Activated CD4-positive, alpha-beta T cell treated with anti-CD3 and anti-CD28 coated beads, Interleukin-2, amount 10 ng/mL, durations not matched to agents 7 days and 5 days (primary cell): ENCODE measurements at places on chromosomes 7 and 10.

DNA sequence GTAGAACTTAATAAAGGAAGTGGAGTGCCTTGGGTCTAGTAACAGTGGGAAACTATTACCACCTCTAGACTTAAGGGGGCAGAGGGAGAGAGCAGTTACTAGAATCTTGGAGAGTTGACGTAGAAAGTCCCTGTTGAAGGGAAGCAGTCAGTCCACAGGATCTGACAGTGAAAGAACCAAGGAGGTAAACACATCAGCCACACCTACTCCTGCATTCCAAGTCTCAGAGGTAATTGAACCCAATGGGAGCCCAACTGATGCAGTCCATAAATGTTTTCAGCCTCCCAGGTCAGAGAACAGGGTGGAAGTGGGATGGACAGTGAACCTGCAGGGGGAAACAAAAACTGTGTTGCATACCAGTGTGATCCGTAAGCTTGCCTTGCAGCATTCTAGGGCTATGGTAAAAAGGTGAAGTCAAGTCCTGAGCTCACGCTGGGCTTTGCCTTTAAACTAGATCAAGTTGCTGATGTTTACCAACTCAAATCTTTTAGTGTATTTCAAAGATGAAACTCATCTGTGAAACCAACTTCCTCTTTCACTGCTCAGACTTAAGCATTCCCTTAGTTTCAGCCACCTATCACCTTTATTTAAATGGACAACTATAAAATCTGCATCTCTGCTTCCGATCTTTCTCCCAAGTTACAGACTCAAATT is 57.2 kb downstream of the SLC16A12 start:
- DNase-seq: no peak

GRCh38 chr7:46927131-46927810 is 654.6 kb downstream of the TNS3 start:
- no peak for DNase-seq

DNA sequence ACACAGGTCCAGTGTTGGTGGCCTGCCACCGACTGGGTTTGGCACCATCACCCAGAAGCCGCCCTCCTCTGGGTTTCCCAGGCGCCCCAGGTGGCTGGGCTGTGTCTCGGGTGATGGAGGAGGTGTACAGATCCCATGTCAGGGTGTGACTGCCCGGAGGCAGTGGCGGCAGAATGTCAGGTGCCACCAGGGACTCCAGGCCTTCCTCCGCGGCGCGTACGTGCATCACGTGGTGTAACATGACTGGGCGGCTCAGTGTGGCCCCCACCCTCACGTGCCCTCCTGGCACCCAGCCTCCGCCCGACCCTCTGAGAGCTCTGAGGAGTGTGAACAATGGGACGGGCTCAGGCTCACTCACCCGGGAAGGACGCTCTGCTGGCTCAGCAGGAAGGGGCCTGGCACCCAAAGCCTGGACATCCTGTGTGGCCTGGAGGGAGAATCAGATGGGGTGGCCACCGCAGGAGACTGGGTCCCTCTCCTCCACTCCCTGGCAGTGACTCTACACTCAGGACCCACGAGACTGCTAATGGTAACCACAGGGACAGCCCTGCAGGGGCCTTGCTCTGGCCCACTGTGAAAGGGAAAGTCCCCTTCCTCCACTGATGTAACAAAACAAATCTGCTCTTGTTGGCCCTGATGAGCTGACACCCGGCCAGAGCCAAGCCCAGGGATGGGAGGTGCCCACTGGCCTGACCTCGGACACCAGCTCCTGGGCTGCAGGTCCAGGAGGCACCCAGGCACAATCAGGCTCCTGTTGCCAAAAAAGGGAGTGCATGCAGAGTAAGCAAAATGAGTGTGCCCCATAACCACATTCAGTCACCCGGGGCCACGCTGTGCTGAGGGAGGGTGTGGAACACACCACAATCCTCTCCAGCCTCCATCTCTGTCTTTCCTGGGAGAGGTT is 164.8 kb downstream of the PRKAG2 start:
- no peak for DNase-seq

GRCh38 chr7:33093266-33093665 is 15.9 kb downstream of the RP9 start:
- no peak for DNase-seq

- no peak for DNase-seq
These were observed 1.2 kb downstream of the SGCE start for GRCh38 chr7:94654783-94655125.

DNA sequence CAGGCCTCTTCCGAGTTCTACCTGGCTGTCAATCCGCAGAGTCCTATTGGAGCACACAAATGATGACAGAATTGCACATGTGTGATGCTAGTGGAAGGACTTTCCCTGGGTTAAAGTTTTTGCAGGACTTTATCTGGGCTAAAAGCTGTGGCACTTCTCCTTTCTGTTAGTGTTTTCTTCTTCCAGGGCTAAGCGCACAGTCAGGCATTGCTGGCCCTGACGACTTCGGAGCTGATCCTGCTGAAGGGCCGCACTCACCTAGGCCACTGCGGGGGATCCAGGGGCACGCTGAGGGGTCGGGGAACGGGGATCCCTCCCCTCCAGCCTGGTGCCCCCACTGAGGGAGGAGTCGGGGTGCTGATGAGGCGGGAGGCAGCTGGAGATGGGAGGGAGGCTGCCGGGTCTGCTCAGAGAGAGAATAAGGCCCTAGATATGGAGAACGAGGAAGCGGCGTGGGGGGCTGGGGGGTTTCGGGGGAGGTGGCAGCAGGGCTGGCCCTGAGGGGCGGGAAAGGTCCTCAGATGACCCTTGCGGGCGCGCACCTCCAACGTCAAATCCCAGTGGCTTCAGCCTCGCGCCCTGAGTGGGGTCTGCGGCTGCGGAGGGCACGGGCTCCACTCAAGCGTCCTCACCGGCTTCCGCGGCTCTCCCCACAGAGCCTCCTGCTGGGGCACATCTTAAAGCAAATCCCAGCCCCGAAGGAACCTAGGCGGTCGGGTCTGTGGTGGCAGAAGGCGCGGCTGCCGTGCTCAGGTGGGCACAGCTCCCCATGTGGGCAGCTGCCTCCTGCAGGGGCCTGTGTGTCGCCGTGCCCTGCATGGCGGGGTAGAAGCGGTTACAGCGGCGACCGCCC is 30.9 kb downstream of the AGR3 start:
- DNase-seq: no peak

- DNase-seq: no peak
These were observed 400.1 kb downstream of the TNS3 start for GRCh38 chr7:47181746-47182361.

GRCh38 chr7:137606061-137606674 is 240.6 kb downstream of the DGKI start:
- DNase-seq: no peak

DNA sequence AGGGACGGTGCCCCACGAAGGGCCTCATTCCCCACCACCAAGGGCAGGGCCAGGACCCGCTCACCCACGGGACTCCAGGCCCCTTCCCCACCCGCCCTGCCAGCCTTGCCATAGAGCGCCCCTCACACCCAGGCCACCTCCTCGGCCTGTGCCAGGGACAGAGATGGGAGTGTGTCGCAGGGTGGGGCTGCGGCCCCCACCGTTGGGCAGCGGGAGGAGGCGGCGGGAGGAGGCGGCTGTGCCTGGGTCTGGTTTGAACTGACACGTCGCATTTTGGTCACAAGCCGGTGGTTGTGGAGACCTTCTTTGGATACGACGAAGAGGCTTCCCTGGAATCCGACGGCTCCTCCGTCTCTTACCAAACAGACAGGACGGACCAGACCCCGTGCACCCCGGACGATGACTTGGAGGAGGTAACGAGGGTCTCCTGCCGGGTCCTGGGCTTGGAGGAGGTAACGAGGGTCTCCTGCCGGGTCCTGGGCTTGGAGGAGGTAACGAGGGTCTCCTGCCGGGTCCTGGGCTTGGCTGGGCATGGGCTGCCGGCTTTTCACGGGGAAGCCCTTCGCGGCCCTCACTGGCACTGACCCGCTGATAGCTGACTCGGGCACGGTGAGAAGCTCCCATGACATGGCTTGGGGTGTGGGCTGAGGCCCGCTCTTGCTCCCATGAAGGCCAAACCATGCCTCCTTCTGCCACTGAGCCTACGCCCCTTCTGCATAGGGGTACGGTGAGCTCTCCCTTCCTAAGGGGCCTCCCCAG is 46.4 kb upstream of the DPYSL4 start:
- DNase-seq: no peak

- no peak for DNase-seq
These were observed 92.4 kb upstream of the TMEM72 start for GRCh38 chr10:44818701-44819127.

- DNase-seq: no peak
These were observed 2.6 kb downstream of the STK31 start for GRCh38 chr7:23712368-23713284.

- no peak for DNase-seq
These were observed 91.7 kb downstream of the CFAP58 start for GRCh38 chr10:104445359-104445758.

DNA sequence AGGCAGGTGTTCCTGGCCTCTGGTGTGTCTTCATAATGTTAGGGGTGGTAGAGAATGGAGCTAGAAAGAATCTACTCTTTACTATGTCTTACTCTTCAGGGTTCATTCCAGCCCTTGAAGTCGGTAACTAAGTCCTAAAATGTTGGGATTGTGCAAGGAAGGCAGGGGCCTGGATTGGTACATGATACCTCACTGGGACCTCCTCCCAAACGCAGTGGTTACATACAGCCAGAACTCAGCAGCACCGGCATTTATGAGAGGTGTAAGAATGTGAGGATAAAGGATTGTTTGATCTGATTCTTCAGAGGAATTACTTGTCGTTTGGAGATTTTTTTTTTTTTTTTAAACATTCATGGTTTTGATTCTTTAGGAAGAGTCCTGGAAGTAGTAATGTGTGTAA is 6.9 kb downstream of the COMTD1 start:
- no peak for DNase-seq

DNA sequence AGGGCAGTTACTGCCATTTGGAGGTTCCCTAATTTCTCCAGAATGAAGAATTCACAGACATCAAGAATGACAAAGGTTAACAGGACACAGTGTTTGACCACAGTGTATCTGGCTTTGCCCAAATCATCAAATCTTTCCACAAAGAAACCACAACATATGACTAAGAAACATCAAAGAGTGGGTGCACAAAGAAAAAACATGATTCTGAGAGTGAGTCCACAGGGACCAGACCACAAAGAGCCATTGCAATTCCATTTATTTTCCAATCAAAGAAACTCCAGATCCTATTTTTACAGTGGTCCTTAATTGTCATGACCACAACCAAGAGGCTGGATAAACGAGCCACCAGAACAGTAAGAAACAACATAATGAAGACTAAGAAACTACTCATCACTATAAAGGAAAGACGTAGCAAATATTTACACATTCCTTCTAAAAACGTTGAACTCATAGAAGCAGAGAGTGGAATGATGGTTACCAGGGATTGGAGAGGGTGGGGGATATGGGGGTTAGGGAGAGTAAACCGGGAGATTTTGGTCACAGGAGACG is 286.5 kb downstream of the DOCK4 start:
- DNase-seq: no peak

GRCh38 chr7:81484261-81484660 is 285.6 kb downstream of the HGF start:
- no peak for DNase-seq

- no peak for DNase-seq
These were observed 1216.4 kb downstream of the CNTNAP2 start for GRCh38 chr7:147332988-147333387.

- no peak for DNase-seq
These were observed 111.3 kb upstream of the KCTD7 start for GRCh38 chr7:66517212-66517909.

DNA sequence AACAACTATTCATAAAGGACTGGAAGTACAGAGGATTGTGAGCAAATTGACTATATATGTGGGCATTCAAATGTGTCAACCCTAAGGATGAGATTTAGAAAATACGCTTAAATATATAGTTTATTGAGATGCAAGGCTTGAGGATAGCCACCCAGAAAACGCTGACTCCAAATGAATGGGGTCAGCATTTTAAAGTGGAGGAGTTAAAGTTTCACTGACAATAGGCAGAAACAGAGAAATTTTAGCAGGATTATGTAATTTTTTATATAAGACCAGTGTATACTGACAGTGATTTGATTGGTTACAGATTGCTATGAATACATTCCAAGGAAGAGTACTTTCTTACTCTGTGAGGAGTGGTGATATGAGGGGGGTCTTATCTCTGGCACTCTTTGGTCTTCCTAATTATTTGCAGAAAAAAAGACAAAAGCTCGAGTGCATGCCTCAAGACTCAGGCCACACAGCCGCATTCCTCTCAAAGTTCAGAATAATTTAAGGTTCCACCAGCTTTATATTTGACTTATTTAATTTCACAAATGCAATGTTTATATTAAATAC is 38.6 kb upstream of the ARL4A start:
- no peak for DNase-seq

GRCh38 chr7:68321076-68321639 is 1277.1 kb upstream of the AUTS2 start:
- DNase-seq: no peak

DNA sequence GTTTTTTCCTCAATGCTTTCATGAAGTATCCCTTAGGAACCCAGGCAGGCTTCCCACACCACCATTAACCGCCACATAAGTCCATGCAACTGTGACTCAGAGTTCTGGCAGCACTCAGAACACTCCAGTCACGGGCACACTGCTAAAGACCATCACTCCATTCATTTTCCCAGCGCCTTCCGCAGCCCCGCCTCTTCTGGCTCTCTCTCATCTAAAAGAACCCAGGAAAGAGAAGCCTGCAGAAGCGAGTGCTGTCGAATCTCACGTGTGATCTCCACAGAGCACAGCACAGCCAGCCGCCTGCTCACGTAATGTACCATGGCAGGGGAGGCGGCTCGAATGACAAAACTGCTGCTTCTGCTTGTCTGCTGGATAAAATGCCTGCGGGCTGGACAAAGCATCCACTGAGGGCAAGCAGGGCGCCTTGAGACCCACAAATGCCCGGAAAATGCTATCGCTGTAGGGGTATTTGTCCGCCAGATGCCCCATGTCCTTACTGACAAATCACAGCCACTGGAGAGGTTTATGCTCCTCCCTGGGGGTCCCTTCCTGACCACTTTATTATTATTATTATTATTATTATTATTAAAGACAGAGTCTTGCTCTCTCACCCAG is 1.8 kb downstream of the PSMG3 start:
- no peak for DNase-seq

- no peak for DNase-seq
These were observed 147.2 kb downstream of the MAPK8 start for GRCh38 chr10:48453451-48454301.

GRCh38 chr7:29629507-29629906 is 65.9 kb downstream of the PRR15 start:
- no peak for DNase-seq

DNA sequence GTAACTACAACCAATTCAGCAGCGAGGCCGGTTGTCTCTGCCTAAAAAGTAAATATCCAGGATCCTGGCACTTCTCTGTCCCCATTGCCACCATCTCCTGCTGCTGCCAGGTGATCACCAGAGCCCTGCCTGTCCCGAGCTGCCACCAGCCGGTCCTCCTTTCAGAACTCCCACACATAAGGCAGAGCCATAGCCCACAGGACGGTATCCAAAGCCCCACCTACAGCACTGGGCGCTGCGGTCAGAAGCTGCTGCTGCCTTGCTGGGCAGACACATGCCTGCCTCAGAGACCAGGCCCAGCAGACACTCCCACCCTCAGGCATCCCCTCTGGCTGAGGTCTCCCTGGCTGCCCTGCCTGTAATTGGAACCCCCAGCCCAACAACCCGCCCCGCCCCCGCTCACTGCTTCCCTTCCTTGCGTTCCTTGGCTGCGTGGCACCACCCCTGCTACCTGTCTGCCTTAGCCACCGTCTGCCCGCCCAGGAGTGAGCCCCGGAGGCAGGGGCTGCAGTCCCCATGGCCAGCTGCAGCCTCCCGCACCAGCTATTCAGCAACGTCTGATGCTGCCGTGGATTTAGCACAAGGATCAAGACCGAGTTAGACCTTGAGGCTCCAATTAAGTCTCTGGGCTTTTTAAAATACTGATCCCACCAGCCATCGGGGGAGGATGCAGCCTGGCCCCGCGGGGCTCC is 100.7 kb downstream of the CYTH3 start:
- no peak for DNase-seq
